Tibial nerve (tissue), 4 donors: ENCODE measurements at places on chromosomes 11 and 22. TPM values are rescaled to one million over a fixed set of nuclear protein-coding genes. Genes with fewer than 3 reads are reported as not detected.

DNA sequence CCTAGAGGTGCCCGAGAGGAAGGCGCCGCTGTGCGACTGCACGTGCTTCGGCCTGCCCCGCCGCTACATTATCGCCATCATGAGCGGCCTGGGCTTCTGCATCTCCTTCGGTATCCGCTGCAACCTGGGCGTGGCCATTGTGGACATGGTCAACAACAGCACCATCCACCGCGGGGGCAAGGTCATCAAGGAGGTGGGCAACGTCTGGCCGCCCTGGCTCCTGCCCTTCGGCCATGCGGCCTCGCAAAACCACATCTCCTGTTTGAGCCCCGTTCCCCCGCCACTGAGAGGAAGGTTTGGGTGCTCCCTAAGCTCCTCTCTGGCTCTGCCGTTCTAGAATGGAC is 3.4 kb downstream of the SLC17A6 start:
- no peaks in the 10 kb centered on the region for H3K27me3 ChIP-seq
- H3K4me3 ChIP-seq, result no peak overlapping the region
- no peak for DNase-seq
- no peaks in the 10 kb centered on the region for H3K4me1 ChIP-seq
- H3K27ac ChIP-seq, result no peak overlapping the region

DNA sequence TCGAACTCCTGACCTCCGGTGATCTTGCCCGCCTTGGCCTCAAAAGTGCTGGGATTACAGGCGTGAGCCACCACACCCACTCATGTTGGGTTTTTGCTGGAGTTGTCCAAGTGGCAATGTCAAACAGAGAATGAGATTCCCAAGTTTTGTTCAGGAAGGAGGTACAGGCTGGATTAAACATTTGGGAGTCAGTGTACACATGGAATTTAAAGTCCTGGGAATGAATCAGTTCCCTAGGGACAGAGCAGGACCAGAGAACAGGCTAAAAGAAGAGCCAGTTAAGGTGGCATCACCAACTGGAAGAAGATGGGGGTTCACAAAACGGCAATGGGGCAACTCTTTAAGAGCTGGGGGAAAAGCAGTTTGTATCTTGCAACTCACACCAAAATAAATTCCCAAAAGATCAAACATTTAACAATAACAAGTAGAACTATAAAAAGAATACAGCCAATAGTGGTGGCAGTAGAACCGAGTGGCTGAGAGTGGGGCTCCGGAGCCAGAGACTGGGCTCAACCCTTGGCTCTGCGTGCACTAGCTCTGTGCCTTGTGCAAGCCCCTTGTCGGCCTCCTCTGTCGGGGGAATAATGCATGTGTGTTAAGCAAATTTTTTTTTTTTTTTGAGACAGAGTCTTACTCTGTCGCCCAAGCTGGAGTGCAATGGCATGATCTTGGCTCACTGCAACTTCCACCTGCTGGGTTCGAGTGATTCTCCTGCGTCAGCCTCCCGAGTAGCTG is 33.8 kb upstream of the CTSD start:
- no peaks in the 10 kb centered on the region for H3K36me3 ChIP-seq
- H3K27me3 ChIP-seq, result peaks cover 4% of the 10 kb centered on the region
- H3K4me3 ChIP-seq, result no peak overlapping the region
- no peaks in the 10 kb centered on the region for H3K4me1 ChIP-seq
- DNase-seq, result no peak
- H3K27ac ChIP-seq, result no peak overlapping the region

GRCh38 chr22:36770513-36771231 is 5.2 kb downstream of the IFT27 start:
- peaks cover 16% of the 10 kb centered on the region for H3K4me1 ChIP-seq
- H3K4me3 ChIP-seq, result no peak overlapping the region
- H3K27me3 ChIP-seq, result no peaks in the 10 kb centered on the region
- DNase-seq, result no peak
- H3K36me3 ChIP-seq, result peaks cover 44% of the 10 kb centered on the region

- no peaks in the 10 kb centered on the region for H3K4me1 ChIP-seq
- no peak overlapping the region for H3K4me3 ChIP-seq
- peaks cover 6% of the 10 kb centered on the region for H3K27me3 ChIP-seq
- DNase-seq, result no peak
- H3K27ac ChIP-seq, result no peak overlapping the region
- H3K36me3 ChIP-seq, result no peaks in the 10 kb centered on the region
These were observed 30.6 kb downstream of the KIRREL3 start for GRCh38 chr11:126969865-126970479.

SLC22A6 gene
- total RNA-seq, result not detected
